ENCODE measurements at places on chromosomes 5 and 9.
A peak's percentile ranks its signal among the peaks of the same experiment; 100 is the strongest.

DNA sequence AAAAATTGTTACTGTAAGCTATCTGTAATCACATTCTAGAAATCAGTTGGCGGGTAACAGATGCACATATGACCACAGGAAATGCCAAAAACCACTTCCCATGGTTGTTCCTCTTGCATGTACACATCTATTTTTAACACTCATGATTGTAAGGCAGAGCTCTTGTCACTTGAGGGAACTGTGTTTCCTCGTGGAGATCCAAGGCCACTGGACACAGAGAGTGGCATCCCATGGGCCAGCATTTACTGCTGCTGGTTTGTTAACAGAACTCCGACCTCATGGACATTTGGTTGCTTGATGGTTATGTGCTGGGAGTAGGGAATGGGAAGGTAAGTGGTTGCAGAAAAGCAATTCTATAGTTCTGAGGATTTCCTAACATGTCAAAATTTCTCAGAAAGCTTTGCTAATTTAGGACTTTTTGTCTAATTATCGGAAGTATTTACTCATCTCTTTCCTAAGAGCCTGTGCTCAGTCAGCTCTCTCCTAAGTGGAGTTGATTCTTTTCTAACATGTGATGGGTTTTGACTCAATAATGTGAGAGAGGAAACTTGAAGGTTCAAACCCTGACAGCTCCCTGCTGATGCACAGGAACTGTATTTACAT, 202.0 kb upstream of the NR3C1 start:
- DNase-seq = peak; percentile 58

- no peak for DNase-seq
Observed at GRCh38 chr5:16315501-16315900, 135.9 kb upstream of the MARCHF11 start.

GRCh38 chr5:75656311-75657003, 45.2 kb downstream of the ANKDD1B start:
- DNase-seq = peak; percentile 38

DNA sequence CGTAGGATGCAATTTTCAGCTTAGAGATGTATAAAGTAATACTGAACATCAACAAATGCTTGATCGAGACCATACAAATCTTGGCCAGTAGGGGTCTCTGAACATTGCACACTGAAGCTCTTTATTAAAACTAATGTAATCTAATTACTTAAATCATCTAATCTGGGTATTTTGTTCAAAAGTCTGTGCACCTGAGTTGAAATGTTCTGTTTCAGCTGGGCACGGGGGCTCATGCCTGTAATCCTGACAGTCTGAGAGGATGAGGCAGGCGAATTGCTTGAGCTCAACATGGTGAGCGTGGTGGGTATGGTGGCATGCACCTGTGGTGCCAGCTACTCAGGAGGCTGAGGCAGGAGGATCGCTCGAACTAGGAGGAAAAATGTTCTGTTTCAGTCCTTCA, 41.0 kb downstream of the ESM1 start:
- DNase-seq = peak; percentile 70

- no peak for DNase-seq
Observed at GRCh38 chr9:131867611-131868192, 127.8 kb upstream of the RAPGEF1 start.

GRCh38 chr5:149500922-149501582, 50.2 kb downstream of the CSNK1A1 start:
- peak; percentile 37 for DNase-seq

DNA sequence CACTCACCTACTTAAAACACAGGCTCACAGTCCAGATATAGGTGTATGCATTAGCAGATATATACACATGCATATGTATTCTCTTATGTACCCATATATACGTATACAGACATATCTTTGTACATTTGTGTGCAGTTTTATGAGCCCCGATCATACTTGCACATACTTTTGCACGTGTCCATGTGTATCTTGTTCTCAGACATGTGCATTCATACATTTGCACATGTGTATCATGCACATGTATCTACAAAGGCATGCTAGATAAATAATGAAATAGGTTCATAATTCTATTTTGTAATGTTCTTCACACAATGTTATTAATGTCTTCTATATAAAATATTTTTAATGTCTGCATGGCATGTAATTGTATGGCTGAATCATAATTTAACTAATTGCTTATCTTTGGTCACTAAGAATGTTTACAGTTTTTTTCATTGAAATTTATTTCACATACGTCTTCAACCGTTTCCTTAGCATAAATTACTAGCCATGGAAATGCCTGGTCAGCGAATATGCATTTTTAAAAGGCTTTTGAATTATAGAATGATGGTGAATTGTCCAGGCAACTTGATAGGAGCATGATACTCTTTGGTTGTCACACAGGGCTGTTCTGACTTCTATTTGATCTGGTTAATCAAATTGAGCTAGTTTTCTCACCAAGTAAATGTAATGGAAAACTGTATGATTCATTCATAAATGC, 2.6 kb downstream of the NDFIP1 start:
- no peak for DNase-seq
